ENCODE measurements at places on chromosomes 2 and 18. TPM values are rescaled to one million over a fixed set of nuclear protein-coding genes. Genes with fewer than 3 reads are reported as not detected.
A peak's percentile ranks its signal among the peaks of the same experiment; 100 is the strongest.

- no peak overlapping the region for H3K27ac ChIP-seq
- H3K36me3 ChIP-seq, result no peaks in the 10 kb centered on the region
- no peak overlapping the region for H3K4me3 ChIP-seq
- peaks cover 10% of the 10 kb centered on the region for H3K4me1 ChIP-seq
Measured at GRCh38 chr2:174608866-174609214, 11.2 kb upstream of the WIPF1 start.

GRCh38 chr2:96347395-96347794, 11.8 kb downstream of the NCAPH start:
- H3K36me3 ChIP-seq, result no peaks in the 10 kb centered on the region
- H3K4me3 ChIP-seq, result no peak overlapping the region
- no peak for DNase-seq
- no peak overlapping the region for H3K27ac ChIP-seq
- no peaks in the 10 kb centered on the region for H3K4me1 ChIP-seq
- H3K27me3 ChIP-seq, result no peaks in the 10 kb centered on the region

The MATN3 gene
- total RNA-seq, result 5.0 TPM

The EDAR gene
- 3.1 TPM for total RNA-seq

DNA sequence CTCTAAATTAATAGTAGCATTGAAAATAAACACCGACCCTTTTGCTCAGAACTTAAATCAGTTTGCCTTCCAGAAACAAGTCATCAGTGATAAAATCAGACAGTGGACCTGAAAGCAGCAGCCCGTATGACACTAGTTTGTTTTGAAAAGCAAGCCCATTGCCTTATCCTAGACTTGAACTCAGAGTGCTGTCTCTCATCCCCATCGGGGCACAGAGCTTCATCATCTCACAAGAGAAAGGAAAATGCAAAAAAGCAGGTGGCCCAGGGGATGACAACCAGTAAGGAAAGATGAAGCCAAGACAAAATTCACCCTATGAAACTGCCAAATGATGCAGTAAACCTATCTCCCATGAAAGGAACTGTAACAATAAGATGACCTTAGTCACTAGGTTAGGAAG, 71.2 kb downstream of the CERKL start:
- H3K4me1 ChIP-seq, result peaks cover 5% of the 10 kb centered on the region
- no peaks in the 10 kb centered on the region for H3K36me3 ChIP-seq
- peak overlapping the region; percentile 51 for H3K4me3 ChIP-seq
- H3K27me3 ChIP-seq, result no peaks in the 10 kb centered on the region

Data from kidney (tissue), 22 donors.